ENCODE measurements at places on chromosomes 13 and 19.

- DNase-seq, result no peak
Measured at GRCh38 chr13:79987323-79987722, 353.6 kb downstream of the SPRY2 start.

DNA sequence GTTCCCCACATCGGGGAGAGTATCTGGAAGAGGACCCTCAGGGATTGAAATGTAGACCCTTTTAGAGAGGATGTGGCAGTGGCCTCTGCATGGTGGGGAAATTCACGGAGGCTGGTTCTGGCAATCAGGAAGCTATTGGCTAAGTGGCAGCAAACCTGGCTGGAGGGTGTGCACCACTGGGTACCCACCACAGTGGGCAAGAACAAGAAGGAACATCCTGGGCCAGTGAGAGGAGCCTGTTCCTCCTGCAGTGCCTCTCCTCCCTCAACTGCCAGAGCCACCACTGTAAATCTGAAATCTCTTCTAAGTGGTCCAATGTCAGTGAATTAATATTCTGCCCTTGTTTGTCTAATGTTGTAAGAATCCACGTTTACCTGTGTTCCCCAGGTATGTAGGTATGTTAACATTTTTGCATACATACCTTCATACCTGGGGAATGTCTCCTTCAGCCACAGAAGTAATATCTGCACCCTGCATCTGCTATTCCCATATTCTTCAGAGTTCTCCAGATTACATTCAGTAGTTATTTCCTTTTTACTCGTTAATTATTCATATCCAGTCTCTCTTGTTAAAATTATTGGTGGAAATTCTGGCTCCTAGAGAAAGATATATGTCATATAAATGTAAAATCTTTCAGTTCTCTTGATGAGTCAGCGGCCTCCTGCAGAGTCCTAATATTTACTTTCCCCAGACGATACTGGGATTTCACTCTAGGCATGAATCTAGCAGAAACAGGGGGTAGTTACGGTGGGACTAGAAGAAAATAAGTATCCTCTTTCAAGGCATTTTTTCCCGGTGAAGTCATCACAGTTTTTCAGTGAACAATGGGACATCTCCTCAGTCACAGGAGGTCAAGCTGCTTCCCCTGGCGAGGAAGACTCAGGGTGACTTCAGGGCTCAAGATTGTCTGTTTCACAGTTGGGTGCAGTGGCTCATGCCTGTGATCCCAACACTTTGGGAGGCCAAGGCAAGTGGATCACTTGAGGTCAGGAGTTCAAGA, 148.3 kb downstream of the MYO16 start:
- DNase-seq, result peak; percentile 6

DNA sequence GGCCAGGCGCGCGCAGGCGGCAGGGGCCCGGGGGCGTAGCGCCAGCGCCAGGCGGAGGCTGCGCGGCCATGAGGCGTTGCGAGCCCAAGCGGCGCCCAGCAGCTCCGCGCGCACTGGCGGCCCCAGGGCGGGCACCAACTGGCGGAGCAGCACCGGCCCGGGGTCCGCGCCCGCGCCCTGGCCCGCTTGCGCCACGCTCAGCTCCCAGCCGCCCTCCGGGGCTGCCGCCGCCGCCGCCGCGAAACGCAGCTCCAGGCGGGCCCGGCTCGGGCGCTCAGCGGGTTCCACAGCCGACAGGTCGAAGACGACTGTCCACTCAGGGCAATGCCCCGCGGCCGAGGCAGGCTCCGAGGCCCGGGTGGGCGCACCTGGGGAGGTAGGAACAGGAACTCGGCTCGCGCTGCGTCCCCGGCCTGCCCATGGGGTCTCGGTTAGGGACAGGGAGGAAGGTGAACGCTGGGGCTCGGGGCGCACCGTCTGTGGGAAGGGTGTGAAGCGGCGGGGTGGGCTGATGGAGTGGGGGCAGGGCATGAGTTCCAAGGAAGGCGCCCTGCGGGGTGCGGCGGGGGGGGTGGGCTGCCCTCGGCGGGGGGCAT, 26.8 kb downstream of the CERS1 start:
- no peak for DNase-seq

DNA sequence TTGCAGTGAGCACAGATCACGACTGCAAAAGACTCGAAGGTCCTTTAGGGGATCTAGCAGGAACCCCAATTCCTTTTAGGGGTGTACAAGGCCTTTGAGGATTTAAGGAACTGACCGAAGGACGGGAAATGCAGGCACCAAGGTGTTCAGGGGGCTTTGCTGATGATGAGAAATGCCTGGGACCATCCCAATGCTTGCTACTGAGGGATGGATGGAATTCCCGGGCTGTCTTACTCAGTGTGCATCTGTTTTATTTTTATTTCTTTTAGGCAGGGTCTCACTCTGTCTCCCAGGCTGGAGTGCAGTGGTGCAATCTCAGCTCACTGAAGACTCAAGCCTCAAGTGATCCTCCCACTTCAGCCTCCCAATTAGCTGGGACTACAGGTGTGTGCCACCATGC, 11.3 kb downstream of the PRR22 start:
- no peak for DNase-seq

GRCh38 chr13:25673711-25674110, 301.9 kb downstream of the ATP8A2 start:
- no peak for DNase-seq

- no peak for DNase-seq
Measured at GRCh38 chr19:6527893-6528543, 2.8 kb upstream of the TNFSF9 start.

GRCh38 chr19:13959962-13960862, 7.9 kb downstream of the DCAF15 start:
- DNase-seq, result peak; percentile 38

DNA sequence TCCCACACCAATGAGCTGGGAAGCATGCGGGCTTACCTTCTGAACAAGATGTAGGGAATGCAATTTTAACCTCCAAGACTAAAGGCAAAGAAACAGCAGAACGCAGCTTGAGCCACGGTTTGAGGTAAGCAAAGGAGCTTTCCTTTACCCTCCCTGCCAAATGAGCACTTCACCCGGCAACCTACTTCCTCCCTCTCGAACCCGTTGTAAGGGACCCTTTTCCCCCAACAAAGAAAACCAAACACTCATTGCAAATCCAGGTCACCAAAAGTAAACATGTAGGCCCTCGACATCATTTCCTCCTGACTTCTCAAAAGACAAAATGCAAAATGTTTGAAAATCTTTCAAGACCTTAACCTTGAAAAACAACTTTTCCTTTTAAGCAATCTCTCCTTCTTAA, 65.3 kb downstream of the ABCC4 start:
- DNase-seq, result no peak

- DNase-seq, result no peak
Measured at GRCh38 chr13:84702174-84702573, 819.9 kb upstream of the SLITRK1 start.

- DNase-seq, result peak; percentile 63
Measured at GRCh38 chr19:18205200-18205892, 1.5 kb upstream of the RAB3A start.

DNA sequence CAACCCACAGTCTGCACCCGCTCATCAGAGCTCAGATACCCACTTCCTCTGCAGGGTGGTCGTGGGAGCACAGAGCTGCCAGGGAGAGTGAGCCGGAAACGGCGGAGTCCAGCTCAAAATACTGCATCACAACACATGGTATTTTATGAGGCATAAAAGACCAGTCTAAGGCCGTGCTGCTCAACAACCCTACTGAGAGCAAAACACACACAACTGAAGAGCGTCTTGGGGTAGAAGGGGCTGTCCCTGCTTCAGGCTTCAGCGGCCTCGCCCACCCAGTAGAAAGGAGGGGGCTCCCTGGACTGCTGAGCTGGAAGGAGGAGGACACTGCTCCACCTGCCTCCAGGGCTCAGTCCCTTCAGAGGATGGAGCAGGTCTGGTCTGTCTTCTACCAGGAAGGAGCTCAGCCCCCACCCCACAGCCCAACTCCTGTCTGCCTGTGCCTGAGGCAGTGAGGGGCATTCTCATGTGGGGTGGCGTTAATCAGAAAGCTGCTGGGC, 36.9 kb downstream of the NAXD start:
- no peak for DNase-seq

DNA sequence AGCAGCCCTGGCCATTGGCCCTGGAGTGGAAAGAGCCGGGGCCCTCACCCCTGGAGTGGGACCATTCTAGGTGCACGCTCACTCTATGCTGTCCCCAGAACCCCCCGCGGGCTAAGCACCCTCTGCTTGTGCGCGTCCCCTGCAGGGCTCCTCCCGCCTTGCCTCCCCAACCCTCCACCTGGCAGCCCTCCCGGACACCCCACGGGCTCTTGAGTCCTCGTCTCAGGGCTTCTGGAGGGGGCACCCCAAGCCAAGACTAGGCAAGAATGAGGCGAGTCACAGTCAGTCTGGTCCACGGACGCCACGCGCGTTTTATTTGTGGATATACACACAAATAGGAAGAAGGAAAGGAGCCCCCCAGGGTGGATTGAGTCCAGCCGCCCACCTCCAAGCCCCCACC, 7.0 kb upstream of the TMEM161A start:
- DNase-seq, result no peak

DNA sequence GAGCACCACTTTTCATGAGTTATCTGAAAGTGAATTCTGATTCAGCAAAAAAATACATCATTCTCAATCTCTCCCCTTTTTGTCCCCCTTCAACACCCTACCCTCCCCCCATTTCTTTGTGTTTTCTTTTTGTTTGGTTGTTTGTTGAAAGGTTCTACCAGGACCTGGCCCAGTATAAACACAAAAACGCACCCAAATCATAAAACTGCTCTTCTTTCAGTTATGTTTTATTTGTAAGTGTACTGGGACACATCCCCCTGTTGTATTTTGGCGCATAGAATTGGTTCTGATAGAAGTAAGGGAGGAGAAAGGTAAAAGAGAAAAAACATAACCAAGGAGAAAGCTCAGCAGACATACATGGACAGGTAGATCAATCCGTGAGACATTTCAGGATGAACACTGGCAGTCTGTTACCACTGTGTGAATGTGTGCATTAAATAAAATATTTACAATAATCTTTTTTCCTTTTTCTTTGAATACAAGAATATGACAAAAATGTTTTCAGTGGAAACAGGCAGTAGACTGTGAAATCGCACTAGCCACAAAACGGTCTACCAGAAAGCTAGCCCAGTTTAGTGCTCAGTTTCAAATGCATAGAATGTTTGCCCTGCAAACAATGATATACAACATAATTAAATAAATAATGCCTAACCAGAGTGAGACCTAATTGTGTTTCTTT, 4.2 kb downstream of the POU4F1 start:
- no peak for DNase-seq

GRCh38 chr13:45512098-45512496, 47.4 kb downstream of the COG3 start:
- DNase-seq, result no peak

DNA sequence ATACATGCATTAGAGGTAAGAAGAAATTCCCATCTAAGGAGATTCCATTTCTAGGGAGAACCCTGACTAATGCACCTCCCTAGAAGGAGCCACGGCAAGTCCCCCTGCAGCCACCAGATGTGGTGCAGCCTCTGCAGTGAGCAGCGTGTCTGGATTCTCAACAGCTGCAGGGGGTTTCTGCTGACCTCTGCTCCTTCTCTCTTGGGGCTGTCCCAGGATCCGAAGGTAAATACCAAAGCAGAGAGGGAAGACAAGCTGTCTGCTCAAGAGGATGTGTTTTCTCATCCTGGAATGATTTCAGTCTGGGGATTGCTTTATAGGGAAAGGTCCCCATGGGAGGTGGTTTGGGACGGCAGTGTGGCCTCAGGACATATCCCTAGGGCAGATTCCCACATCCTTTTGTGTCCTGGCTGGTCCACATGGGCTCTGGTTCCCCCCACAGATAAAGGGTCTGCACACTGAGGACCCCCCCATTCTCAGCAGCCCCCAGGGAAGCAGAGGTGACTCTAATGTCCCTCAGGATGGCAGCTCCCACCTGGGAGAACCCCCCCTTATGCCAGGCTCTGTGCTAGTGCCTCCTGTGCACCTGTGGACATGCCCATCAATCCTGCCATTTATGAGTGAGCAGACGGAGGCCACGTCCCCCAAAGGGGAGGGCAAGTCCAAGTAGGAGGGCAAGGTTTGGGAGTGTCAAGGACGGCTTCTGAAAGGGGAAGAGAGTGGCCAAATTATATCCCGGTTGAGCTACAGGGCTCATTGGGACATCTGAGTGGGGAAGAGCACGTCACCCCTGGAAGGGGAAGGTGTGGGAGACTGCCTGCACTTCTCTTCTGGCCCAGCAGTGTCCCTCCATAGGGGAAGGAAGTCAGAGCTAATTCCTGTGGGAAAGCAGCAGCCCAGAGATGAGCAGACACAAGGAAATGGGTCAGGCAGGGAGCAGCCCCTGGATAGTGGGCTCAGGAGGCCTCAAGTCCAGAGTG, 10.2 kb upstream of the OR10H5 start:
- DNase-seq, result no peak

Measured in nephron progenitor cell (in vitro differentiated cells).